Activated effector memory CD4-positive, alpha-beta T cell treated with anti-CD3 and anti-CD28 coated beads, Interleukin-2, amount 50 U/mL, for 16 hours (primary cell): ENCODE measurements at places on chromosomes 1 and 21.

- DNase-seq: no peak
Observed at GRCh38 chr1:83747853-83748482, 251.0 kb downstream of the TTLL7 start.

GRCh38 chr21:42737951-42738590 is 84.7 kb downstream of the PDE9A start:
- DNase-seq: peak; percentile 9

- no peak for DNase-seq
Observed at GRCh38 chr1:55789466-55789865, 574.3 kb upstream of the USP24 start.

DNA sequence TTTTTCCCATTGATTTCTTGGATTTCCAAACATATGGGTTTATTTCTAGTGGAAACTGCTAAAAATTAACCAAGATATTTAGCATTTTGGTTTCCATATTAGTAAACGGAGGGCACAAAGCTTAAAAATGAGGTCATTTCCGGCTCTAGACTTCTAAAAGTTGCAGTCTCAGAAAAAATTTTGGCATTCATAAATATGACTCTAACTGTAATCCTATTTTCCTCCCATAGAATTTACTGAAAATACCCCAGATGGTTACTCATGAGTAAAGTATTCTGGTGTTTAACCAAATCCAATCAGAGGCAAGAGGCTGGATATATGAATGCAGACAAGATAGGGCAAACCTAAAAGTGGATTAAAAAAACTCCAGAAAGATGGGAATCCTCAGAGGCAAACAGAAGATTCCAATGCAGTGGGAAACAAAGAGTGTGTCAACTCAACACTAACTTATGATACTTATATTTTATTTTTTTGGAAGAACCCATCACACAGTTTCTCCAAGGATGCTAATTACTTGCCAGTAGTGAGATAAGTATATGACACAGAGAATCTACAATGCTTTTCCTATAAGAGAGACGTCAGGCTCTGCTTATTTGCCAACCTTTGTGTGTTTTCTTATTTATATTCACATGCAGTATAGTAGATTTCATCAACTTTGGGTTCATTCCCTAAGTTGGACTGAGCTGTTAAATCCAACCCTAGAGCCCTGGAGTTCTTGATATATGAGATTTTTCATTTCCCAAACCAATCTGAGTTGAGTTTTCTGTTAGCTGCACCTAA is 90.1 kb upstream of the BCL10 start:
- no peak for DNase-seq

- no peak for DNase-seq
Observed at GRCh38 chr1:205225901-205226765, 1.6 kb upstream of the TMCC2 start.

DNA sequence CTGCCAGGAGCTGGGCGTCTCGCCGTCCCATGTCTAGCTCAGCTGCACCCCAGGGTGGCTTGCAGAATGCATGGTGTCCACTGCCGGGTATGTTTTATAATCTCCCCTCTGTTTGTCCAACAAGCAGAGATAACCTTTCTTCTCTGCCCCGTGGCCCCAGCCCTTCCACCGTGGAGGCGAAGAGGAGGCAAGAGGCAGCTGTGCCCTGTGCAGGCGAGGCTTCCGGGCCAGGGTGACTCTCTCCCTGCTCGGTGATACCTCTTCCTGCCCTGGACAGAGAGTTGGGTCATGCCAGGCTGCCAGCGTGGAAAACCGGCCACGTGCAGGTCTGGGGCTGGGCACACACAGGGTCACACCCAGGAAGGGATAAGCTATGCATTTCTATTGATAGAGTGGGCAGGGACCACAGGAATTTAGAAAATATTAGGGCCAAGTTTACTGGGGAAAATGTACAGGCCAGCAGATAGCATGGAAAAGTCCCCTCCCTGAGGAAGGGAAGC is at the start of gene TFF2:
Gene TFF2 (minus strand): TSS at position 68 of the 500 bp plus-strand sequence. CDS start 37 bp downstream, at position 31.
- DNase-seq: peak; percentile 41

GRCh38 chr1:176119549-176119948 is 87.5 kb downstream of the COP1 start:
- no peak for DNase-seq

- DNase-seq: no peak
Observed at GRCh38 chr1:89276690-89277089, 4.0 kb upstream of the GBP5 start.

DNA sequence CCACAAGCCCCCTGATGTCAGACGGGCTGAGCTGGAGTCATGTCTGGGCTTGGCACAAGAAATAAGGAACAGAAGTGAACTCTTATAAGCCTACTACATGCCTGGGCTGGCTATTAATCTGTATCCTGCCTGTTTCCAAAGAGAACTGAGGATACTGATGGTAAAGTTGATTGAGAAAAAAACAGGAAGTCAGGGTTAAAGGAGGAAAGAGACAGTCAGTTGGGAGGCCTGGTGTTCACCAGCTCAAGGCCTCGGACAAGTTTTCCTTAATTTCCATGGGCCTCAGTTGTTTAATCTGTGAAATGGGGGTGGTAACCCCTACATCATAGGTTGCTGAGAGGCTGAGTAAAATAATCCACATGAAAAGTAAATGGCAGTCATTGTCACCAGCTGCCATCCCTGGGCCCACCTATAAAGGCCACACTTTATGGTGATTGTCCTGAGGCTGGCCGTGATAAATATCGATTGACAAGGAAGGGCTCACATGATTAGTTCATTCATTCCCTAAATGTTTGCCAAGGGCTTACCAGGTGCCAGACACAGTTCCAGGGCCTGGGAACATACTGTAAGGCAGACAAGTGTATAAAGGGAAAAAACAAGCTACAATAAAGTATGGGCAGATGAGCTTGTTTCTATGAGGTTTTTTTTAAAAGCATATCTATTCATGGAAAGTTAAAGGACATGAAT is 2.8 kb downstream of the ALDH4A1 start:
- DNase-seq: no peak

DNA sequence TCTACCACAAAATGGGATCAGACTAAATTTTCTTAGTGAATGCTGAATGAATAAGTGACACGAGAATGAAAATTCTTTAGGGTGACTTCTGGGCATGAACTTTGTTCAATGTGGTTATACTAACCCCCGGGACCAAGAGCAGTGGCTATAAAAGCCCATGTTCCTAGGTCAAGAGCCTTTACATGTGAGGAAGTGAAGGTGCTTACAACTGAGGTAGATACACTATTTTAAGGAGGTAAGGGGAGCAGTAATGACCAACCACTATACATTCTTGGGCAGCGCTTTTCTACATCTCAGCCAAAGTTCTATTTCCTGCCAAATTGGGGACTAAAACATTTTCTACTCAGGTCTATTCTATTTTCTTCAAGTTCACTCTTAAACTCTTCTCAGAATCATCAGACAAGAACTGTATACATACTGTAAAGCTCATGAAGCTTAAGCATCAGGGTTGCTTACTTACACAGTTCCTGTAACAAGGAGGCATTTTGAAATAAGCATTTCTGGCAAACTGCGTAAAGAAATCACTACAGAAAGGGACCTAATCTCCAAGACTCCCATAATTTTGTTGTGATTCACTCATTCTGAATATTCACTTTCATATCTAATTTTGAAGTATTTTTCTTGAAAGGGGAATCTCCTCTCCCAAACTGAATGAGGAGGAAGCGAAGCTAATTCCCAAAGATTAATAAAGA is 8.5 kb upstream of the ARHGAP29 start:
- no peak for DNase-seq

DNA sequence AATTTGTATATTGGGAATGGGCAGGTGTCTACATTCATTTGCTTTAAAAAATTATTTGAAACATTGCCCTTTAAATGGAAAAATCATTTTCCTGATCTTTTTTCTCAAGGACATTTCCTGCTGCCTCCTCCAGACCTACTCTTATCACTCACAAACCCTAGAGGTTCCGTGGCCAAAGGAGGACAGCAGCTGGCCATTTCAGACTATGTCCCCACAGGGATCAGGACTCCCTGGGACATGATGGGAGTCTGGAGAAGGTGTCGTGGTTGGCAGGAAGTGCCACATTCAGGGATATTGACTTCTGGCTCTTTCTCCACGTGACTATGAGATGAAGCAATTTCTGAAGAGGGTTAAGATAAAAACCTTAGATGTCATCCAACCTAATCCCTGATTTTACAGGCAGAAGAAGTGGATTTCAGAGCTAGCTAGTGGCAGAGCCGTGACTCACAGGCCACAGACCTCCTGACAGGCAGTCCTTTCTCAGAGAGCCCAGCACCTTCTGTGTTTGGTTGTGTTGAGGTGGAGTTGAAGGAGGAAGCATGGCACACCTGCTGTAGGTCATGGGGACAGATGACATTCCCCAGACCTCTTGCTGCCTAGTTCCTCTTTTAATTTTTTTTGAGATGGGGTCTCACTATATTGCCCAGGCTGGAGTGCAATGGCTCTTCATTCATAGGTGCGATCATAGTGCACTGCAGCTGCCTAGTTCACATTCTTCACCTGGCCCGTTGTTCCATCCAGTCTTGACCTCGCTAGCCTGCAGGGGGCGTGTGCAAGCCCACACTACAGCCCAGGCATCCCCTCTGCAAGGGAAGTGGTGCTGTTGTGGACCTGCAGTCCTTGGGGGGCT is 25.5 kb upstream of the IL10 start:
- DNase-seq: peak; percentile 69

- DNase-seq: no peak
Observed at GRCh38 chr1:11682287-11682771, 1.4 kb upstream of the MAD2L2 start.

DNA sequence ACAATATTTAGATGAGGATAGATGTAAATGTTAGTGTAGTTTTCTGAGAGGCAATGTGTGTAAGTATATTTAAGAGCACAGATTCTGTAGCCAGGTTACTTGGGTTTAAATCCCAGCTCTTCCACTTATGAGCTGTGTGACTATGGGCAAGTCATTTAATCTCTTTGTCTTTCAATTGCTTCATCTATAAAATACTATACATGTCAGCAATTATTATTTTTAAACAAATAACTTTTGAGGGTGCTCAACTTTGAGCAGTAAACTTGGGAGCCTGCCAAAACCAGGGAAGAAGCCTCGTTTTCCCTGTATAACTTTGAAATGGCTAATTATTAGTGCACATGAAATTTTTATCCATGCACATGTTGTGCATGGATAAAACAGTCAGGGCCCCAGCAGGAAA is 222.8 kb downstream of the FOXD2 start:
- DNase-seq: no peak

- DNase-seq: no peak
Observed at GRCh38 chr1:198125995-198126735, 30.6 kb upstream of the NEK7 start.

DNA sequence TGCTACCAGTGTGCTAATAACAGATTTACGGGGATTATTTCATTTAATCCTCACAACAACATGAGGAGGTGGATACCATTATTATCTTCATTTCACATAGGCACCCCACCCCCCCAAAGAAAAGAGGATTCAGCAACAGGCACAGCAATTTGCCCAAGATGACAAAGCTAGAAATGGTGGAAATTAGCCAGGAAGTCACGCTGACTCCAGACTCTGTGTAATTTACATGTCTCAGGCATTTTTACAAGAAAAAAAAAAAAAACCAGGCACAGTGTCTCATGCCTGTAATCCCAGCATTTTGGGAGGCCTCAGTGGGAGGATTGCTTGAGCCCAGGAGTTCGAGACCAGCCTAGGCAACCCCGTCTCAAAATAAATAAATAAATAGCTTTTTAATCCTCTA is 37.5 kb upstream of the PRDM2 start:
- no peak for DNase-seq

DNA sequence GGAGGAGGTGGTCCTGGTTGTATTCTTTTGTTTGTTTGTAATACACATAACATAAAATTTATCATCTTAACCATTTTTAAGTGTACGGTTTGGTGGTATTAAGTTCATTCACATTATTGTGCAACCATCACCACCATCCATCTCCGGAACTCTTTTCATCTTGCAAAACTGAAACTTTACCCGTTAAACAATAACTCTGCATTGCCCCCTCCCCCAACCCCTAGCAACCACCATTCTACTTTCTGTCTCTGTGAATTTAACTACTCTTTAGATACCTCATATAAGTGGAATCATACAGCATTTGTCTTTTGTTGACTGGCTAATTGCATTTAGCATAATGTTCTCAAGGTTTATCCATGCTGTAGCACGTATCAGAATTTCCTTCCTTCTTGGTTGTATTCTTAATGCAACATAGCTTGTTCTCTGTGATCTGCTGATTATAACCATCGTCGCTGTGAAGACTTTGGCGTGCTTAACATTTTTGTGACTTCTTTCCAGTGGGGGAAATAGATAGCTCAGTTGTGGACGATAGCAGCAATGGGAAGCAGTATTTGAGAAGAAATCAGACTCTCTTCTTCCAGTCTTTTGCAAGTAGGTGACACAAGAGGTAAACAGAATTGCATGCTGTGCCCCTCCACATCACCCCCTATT is 117.5 kb upstream of the HOOK1 start:
- no peak for DNase-seq

DNA sequence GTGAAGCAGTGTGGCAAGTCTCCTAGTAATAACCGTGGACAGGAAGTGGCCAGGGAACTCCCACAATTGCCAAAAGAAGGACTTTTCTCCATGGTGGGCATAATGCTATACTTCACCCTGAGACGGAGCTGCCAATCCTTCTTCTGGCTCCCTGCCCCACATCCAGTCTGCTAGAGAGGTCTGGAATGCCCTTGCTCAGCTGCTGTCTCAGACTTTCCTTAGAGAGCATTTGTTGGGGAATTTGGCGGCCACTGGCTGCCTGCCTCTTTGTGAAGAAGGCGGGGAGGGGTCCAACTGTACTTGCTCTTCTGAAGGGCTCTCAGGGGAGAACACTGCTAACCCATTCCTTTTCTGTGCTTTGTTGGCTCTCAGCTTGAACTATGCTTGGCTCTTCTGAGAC is 123.7 kb upstream of the EDN2 start:
- DNase-seq: no peak

GRCh38 chr1:58905126-58905490 is 121.3 kb upstream of the JUN start:
- no peak for DNase-seq
